ENCODE measurements at places on chromosomes 16 and 17. TPM values are rescaled to one million over a fixed set of nuclear protein-coding genes. Genes with fewer than 3 reads are reported as not detected.

DNA sequence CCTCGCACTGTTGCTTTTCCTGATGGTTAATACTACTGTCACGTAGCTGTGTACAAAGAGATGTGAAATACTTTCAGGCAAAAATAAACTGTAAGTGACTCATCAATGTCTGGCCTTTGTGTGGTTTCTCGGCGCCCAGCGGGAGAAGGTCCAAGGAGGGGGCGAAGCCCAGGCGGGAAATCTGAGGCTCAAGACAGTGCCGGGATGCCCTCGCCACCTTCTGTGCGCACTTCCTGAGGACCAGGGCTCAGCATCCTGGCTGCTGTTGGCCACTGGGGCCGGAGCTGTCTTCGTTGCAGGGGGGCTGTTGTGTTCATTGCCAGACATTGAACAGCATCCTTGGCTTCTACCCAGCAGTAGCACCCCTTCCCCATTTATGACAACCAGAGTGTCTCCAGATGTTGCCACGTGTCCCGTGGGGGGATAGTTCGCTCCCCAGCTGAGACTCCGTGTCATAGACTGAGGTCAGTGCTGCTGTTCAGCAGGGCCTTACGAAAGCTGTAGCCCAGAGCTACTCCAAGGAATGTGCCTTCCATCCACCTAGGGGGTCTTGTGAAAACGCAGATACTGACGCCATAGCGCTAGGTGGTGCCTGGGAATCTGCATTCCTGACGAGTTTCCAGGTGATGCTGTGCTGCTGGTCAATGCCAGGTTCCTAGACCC, 67.3 kb upstream of the PLCG2 start:
- H3K36me3 ChIP-seq: peaks cover 20% of the 10 kb centered on the region
- peak overlapping the region; percentile 74 for H3K27ac ChIP-seq
- no peak overlapping the region for H3K4me3 ChIP-seq
- H3K4me1 ChIP-seq: peaks cover 25% of the 10 kb centered on the region
- H3K27me3 ChIP-seq: no peaks in the 10 kb centered on the region

The CTRB1 gene
- not detected for total RNA-seq

- no peak for DNase-seq
- peaks cover 5% of the 10 kb centered on the region for H3K27me3 ChIP-seq
- peaks cover 5% of the 10 kb centered on the region for H3K4me1 ChIP-seq
- no peak overlapping the region for H3K4me3 ChIP-seq
These were observed 3.3 kb upstream of the N4BP1 start for GRCh38 chr16:48613061-48613957.

DNA sequence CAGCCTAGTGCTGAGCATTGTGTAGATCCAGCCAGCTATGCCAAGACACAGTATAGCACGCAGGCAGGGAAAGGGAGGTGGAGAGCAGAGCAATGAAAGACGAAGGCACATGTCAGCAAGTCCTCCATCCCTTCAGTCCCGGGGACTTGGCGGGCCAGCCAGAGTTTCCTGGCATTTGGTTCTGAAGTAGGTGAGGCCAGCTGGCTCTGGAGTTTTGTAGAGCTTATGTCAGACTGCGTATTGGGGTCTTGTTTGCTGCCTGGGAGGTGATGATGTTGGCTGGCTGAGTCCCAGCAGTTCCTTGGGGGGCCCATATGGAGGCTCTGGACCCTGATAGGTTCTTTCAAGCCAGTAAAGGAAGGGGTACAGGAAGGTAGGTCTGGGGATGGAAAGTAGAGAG, 55.7 kb upstream of the AKTIP start:
- H3K36me3 ChIP-seq: no peaks in the 10 kb centered on the region
- no peaks in the 10 kb centered on the region for H3K4me1 ChIP-seq
- no peak overlapping the region for H3K4me3 ChIP-seq
- H3K27me3 ChIP-seq: no peaks in the 10 kb centered on the region
- no peak overlapping the region for H3K27ac ChIP-seq
- no peak for DNase-seq

DNA sequence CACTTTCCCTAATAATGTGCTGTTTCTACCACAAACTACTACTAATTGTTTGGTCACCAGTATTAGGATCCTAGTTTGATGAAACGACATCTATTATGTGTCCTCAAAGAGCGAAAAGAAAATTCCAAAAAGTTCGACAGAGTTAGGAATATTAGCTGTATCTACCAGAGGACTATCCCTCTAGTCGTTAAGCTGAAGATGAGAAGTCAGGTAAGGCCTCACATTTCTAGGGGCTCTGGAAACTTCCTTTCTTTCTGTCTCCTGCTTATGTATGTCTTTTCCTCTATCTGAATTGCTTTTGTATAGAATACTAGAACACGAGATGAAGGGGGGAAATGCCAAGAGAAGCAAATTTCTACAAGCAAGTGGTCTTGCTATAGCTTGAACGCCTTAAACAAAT, 1.6 kb downstream of the GLG1 start:
- no peaks in the 10 kb centered on the region for H3K27me3 ChIP-seq
- no peak overlapping the region for H3K27ac ChIP-seq
- H3K4me3 ChIP-seq: peak overlapping the region; percentile 86
- peaks cover 36% of the 10 kb centered on the region for H3K4me1 ChIP-seq
- DNase-seq: peak; percentile 37
- no peaks in the 10 kb centered on the region for H3K36me3 ChIP-seq

DNA sequence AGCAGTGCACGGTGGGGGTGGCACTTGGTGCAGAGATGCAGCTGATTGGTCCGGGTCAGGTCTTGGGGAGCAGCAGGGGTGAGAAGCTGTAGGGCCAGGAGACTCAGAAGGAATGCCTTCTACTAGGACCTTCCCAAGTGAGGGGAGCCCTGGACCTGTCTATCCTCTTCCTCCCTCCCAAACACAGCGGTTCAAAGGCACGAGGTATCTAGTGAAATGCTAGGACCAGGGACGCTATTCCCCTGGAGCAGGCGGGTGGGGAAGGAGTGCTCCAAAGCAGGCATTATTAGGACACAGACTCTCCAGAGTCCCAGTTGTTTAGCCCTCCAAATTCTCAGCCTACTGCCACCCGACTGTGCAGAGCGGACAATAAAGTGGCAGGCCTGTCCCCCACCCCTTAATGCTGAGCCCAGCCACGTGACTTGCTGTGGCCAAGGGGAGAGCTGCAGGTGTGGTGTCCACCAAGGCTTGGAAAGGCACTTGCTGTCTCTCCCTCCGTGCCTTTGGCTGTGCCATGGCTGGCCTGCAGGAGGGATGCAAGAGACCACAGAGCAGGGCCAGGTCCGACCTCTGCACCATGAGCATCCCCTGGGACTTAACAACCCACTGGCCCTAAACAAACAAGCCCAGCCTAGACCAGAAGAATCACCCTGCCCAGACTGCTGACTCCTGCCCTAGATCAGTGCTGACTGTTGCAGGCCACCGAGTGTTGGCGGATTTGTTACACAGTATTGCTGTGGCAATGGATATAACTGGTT, 97.2 kb downstream of the TBC1D16 start:
- H3K4me3 ChIP-seq: no peak overlapping the region
- H3K27ac ChIP-seq: no peak overlapping the region
- no peaks in the 10 kb centered on the region for H3K27me3 ChIP-seq

GRCh38 chr16:54437401-54437800, 150.8 kb upstream of the IRX3 start:
- H3K36me3 ChIP-seq: no peaks in the 10 kb centered on the region
- no peak for DNase-seq
- no peaks in the 10 kb centered on the region for H3K4me1 ChIP-seq
- no peaks in the 10 kb centered on the region for H3K27me3 ChIP-seq
- no peak overlapping the region for H3K27ac ChIP-seq

GRCh38 chr16:30113031-30113710, at the start of gene GDPD3:
Gene GDPD3 (minus strand): TSS chr16:30113537. CDS start chr16:30113478, 59 bp downstream.
- no peak within 1 kb of the TSS for H3K4me3 ChIP-seq
- DNase-seq: no peak
- no peak within 1 kb of the TSS for H3K27ac ChIP-seq
- H3K27me3 ChIP-seq: no peaks in the 10 kb centered on the region
- peaks cover 47% of the 10 kb centered on the region for H3K36me3 ChIP-seq

The PPP1R9B gene
- total RNA-seq: 58.3 TPM

DNA sequence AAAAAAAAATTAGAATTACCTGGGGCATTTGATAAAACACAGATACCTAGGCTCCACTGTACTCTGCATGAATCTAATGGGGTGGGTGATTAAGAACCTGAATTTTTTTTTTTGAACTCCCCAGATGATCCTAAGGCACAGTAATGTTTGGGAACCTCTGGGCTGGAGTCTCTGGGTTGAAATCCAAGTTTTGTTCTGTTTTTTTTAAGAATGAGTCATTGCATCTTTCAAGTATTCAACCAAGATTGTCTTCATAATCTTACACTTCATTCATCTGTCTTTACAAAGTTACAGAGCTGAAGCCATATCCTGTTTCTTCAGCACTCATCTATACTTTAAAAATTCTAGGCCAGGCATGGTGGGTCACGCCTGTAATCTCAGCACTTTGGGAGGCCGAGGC, 52.6 kb downstream of the PIGL start:
- H3K27ac ChIP-seq: no peak overlapping the region
- H3K36me3 ChIP-seq: no peaks in the 10 kb centered on the region
- no peak for DNase-seq
- peaks cover 26% of the 10 kb centered on the region for H3K4me1 ChIP-seq

DNA sequence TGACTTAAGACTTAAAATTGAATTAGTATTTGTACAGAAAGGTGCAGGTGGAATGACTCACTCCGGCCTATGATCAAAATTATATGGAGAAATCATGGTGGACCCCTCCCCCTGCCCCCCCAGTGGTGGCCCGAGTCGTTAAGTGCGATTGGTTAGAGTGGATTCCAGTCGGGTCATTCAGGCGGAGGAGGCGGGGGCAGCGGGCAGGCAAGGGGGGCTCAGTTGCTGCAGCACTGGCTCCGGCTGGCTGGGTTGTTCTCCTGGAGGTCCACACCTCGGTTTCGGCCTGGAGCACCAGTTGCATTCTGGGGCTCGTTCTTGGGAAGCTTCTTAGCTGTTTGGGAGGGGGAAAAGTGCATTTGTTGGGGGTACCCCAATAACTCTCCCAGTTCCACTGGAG, 3.0 kb downstream of the HSPB9 start:
- H3K36me3 ChIP-seq: peaks cover 41% of the 10 kb centered on the region
- H3K4me1 ChIP-seq: peaks cover 18% of the 10 kb centered on the region
- no peak overlapping the region for H3K27ac ChIP-seq
- H3K27me3 ChIP-seq: no peaks in the 10 kb centered on the region
- no peak for DNase-seq
- H3K4me3 ChIP-seq: no peak overlapping the region

DNA sequence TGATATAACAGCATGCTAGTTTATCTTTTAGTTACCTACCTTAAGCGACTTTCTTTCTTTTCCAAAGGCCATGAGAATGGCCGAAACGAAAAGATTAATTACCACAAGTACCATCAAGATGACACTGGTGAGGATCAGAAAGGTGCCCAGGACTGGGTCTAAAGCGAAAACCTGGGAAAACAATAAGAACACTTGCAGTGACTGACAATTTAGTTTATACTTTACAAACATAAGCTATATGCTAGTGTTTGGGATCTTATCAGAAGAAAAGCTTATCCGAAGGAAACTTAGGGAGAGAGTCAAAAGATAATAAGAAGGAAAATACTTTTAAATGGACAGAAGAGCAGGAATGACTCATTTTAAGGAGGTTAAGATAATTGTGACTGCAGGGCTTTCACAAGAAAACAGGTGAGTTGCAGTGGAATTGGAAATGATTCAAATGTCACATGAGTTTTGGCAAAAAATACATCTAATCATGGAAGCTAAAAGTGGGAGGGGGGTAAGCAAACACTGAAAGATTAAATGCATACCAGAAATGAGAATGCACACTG, 34.8 kb downstream of the IST1 start:
- no peaks in the 10 kb centered on the region for H3K27me3 ChIP-seq
- peaks cover 40% of the 10 kb centered on the region for H3K4me1 ChIP-seq
- no peak overlapping the region for H3K4me3 ChIP-seq

The TNP2 gene
- total RNA-seq: not detected

DNA sequence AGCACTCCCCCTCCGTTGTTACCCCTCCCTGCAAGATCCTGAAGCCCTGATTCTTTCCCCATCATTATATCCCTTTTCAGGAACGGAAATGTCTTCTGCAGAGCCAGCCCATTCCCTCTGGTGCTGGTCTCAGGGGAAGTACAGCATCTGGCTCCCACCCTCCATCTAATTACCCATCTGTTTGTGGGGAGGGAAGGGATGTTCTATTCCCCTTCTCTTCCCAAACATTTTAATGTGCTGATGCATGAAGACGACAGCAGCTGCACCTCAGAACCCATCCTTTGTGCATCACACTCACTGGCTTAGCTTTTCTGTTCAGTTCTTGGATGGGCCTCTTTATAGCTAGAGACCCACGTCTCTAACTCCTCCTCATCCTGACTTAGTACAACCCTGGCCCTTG, 367.2 kb downstream of the CDH13 start:
- peaks cover 32% of the 10 kb centered on the region for H3K4me1 ChIP-seq
- no peak for DNase-seq
- H3K27me3 ChIP-seq: no peaks in the 10 kb centered on the region
- H3K36me3 ChIP-seq: no peaks in the 10 kb centered on the region
- no peak overlapping the region for H3K4me3 ChIP-seq
- H3K27ac ChIP-seq: no peak overlapping the region

DNA sequence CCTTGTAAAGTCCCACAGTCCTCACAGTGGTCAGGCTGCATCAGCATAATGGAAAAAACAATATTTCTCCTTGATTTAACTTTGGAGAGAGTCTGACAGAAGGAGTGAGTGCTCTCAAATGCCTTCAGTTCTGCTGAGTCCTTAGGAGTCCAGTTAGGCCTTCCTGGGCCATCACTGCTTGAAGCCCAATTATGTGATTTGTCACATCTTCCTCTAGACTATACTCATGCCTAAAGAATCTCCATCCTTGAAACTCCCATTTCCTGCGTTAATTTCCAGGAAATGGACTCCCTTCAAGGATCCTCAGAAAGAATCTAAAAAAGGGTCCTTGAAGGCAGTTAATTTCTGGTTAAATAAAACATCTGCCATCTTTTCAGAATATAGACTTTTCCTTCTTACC, 52.8 kb downstream of the SLFN5 start:
- H3K4me1 ChIP-seq: peaks cover 13% of the 10 kb centered on the region
- H3K27me3 ChIP-seq: no peaks in the 10 kb centered on the region
- H3K27ac ChIP-seq: no peak overlapping the region
- peak; percentile 21 for DNase-seq

GRCh38 chr17:49843774-49844350, 4.0 kb downstream of the TAC4 start:
- peak; percentile 39 for DNase-seq
- H3K27ac ChIP-seq: no peak overlapping the region
- peaks cover 8% of the 10 kb centered on the region for H3K4me1 ChIP-seq

The SRCAP gene
- 77.7 TPM for total RNA-seq

All from endothelial cell of umbilical vein (primary cell).